Femur (tissue), 1 donor: ENCODE measurements at places on chromosomes 12 and 14.
A peak's percentile ranks its signal among the peaks of the same experiment; 100 is the strongest.

- DNase-seq = peak; percentile 94
These were observed 93.5 kb downstream of the LRRC74A start for GRCh38 chr14:76919431-76920330.

GRCh38 chr12:114982760-114983159 is 298.8 kb upstream of the TBX3 start:
- DNase-seq = no peak

- DNase-seq = no peak
These were observed 40.6 kb upstream of the LRTM2 start for GRCh38 chr12:1779783-1780182.

- no peak for DNase-seq
These were observed 38.1 kb downstream of the ETV6 start for GRCh38 chr12:11687528-11687927.

- no peak for DNase-seq
These were observed 125.0 kb downstream of the PRIMA1 start for GRCh38 chr14:93663317-93663716.

DNA sequence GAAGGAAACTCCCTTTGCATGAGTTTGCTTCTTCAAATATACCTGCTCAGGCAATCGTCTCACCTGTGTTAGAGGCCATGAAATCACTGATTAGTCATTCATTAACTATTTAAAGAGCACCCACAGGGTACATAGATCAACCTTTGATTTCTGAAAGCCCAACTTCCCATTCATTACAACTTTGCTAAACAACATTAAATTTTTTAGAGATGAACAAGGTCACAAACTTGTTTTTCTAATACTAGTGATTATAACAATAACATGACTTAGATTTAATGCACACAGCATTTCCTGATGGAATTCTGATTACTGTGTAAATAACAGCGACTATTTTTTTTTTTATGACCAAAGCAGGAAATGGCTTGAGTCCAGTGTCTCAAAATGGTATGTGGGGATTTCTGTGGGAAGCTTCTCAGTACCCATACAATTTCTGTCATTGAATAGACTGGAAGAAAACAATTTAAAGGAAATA is 5.4 kb upstream of the ERO1A start:
- no peak for DNase-seq

- DNase-seq = peak; percentile 51
These were observed 169.0 kb upstream of the EEA1 start for GRCh38 chr12:93098077-93098476.

GRCh38 chr12:56101045-56101444 is 3.3 kb upstream of the PA2G4 start:
- no peak for DNase-seq

DNA sequence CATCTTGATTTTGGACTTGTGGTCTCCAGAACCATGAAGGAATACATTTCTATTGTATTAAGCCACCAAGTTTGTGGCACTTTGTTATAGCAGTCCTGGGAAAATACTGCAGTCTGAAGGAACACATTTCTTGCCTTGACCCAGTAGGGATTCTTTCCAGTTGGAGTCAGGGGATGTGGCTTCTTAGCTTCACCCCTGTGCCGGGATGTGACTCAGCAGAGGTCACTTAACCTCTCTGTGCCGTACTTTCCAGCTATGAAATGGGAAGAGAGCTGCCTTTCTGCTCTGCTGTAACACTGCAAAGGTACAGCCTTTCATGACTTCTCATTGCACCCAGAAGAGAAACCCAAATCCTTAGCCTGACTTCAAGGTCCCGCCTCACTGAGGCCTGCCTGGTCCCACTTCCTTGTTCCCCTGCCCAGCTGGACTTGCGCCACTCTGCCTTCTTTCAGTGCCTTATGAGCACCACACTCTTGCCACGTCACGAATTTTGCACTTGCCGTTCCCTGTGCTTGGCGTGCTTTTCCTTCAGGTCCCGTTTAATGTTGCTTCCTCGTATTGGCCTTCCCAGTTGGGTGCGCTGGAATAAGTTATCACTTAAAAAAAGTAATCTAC is 24.2 kb downstream of the CHST11 start:
- DNase-seq = no peak

GRCh38 chr12:39125566-39125965 is 220.2 kb upstream of the CPNE8 start:
- DNase-seq = no peak

GRCh38 chr12:82650627-82651337 is 35.9 kb upstream of the TMTC2 start:
- no peak for DNase-seq

DNA sequence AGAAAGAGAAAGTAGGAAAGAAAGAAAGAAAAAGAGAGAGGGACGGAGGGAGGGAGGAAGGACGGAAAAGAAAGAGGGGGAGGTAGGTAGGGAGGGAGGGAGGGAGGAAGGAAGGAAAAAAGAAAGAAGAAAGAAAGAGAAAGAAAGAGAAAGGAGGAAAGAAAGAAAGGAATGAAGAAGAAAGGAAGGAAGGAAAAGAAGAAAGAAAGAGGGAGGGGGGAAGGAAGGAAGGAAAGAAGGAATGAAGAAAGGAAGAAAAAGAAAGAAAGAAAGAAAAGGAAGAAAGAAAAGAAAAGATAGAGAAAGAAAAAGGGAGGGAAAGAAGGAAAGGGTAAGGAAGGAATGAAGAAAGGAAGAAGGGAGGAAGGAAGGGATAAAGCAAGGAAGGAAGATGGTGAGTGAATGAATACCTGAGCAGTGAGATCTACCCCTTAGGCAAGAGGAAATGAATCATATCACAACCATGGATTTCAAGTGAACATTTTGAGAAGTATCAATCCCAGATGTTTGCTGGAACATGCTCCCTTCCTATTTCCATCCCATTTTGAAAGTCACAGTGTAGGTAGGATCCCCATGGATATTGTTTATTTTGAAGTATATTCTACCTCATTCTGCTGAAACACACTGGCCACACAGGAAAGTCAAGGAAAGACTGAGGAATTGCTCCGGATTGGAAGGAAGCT is 639.4 kb upstream of the TBX3 start:
- no peak for DNase-seq

- no peak for DNase-seq
These were observed 4.6 kb downstream of the RND1 start for GRCh38 chr12:48861111-48861510.

DNA sequence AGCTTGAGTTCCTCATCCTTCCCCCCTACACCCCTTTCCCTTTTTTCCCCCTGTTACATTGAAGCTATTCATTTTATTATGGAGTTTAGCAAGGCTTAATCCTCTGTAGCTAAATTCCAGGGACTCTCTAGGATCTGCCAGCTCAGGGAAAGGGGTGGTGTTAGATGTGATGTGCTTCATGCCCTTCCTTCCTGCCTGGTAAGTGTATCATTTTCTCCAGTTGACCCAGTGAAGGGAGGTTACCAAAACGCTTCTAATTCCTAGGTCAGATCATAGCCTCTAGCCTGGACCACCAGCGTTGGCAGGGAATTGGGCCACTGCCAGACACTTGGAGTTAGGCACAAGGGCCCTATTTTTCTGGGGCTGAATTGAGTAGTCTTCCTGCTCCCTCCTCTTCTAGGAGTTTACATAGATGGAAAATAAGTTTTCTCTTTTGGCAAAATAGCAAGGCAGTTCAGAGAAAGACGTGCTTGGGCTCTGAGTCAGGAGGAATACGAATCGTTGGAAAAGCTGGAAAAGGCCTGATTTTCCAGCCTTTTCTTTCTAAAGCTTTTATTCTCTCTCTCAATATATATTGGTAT is 88.3 kb downstream of the NPAS3 start:
- DNase-seq = peak; percentile 79

DNA sequence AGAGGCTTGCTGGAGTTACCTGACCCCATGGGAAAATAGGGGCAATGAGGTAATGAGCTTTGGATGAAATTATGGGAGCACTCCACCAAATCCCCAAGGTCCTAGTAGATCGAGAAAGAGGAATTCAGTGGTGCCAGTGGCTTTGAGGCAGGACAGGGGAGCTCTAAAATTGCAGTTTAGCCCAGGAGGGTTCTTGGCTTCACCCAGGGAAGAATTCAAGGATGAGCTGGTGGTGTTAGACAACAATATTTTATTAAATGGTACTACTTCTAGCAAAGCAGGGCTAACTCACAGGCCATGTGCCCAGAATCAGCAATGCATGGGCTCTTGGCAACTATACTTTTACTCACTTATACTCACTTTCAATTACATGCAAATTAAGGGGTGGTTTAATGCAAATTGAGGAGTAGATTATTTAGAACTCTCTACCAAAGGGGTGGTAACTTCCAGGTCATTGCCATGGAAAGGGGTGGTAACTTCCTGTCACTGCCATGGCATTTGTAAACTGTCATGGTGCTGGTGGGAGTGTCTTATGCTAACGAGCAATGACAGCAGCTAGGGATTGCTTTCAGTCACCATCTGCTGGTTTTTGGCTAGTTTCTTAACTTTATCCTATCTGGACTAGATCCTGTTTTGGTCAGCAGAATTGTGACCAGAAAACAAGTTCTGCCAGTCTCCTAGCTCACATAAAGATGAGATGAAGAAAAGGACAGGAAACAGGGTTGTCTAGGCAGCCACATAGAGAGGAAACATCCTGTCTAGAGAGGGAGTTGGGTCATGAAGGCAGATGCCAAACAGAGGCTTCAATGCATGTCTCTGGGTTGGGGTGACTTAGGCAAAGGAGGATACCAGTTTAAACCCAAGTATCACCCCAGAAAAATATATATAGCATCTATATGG is 64.7 kb downstream of the ZNF641 start:
- no peak for DNase-seq

DNA sequence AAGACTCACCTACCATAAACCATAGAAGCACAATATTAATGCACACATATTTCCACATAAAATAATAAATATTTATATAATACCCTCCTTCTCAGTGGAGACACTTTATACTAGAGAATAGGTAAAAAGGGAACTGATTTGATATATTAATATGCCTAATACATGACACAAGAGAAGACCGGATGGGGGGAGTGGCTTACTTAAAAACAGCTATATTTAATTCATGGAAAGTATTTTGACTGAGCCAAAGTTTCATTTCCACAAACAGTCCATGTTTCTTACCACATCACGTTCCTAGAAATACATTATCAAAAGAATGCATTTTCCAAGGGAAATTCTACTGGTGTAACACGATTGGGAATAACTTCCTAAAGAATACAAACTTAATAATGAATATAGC is 63.4 kb downstream of the ITPR2 start:
- DNase-seq = no peak

DNA sequence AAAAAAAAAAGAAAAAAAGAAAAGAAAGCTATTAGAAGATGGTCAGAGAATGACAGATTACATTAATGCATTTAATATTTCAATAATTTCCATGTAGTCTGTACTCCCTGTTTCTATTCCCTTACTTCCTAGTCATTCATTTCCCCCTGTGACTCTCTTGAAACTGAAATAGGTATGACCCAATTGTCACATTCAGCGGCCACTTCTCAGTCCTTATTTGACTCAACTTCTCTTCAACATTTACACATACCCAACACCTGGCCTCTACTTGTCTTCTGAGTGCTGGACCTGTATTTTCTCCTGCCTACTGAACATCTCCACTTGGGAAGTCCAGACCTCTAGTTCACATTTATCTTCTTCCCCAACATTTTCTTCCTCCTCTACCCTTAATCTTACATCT is 7.2 kb downstream of the EEA1 start:
- DNase-seq = no peak

DNA sequence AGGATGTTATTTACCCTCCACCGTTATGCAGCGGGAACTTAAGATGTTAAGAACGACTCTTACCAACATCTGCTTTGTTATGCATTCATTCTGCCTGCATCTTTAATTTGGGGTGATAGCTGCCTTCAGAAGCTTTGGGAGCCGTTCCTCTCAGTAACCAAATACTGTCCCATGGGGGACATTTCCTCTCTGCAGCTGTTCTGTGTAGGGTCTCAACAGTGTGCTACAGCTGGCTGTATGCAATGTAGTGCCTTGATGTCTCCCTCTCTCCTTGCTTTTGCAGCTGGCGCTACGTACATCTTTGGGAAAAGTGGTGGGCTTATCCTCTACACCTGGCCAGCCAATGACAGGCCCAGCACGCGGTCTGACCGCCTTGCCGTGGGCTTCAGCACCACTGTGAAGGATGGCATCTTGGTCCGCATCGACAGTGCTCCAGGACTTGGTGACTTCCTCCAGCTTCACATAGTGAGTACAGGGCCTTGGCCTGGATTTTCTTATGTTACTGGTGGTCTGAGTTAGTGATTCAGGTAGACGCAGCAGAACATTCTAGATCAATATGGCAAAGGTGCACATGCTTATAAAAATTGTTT is 744.3 kb downstream of the DIO2 start:
- DNase-seq = no peak

GRCh38 chr14:21037156-21037555 is 2.5 kb upstream of the RNASE13 start:
- no peak for DNase-seq

GRCh38 chr12:33265033-33265731 is 174.4 kb downstream of the SYT10 start:
- DNase-seq = no peak

DNA sequence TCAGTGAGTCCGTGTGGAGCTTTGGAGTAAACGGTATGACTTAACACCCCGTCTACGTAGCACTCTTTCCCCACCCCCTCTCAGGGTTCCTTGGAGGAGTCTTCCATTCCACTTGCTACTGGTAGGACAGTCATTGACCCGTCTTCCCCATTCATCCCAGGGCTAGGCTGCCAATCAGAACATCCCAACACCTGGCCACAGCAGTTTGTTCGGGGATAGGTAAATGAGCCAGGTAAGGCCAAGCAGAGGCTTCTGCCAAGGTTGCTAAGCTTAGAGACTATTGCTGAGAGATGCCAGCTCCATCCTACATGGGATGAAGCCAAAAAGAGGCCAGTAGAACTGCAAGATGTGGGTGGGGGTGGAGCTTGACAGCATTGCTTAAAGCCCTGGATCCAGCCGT is 130.8 kb downstream of the BCL11B start:
- DNase-seq = no peak

DNA sequence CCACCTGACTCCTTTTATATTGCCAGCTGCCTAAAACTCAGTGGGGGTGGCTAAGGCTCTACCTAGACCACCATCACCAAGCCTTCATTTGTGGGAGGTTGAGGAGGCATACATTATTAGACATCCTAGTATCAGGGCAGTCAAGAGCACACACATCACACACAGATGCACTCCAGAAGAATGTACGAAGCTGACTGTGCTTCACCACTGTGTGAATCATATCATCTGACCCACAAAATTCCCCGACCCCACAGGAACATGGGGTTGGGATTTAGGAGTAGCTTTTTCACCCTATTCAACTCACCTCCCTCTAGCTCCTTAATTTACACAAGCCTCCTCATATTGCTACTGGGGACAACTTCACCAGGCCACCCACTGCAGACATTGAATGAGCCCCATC is 64.8 kb upstream of the BDKRB2 start:
- no peak for DNase-seq

DNA sequence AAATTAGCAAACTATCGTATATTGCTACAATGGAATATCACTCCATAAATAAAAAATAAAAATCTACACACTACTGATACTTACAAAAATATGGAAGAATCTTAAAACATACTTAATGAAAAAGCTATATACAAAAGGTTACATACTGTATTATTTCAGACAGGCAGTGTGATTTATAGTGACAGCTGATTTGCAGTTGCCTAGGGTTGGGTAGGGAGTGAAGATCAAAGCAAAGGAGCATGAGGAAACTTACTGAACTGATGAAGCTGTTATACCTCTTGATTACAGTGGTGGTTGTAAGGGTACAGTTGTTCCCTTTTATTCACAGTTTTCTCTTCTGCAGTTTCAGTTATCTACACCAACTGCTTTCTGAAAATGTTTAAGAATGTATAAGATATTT is 62.6 kb downstream of the FSCB start:
- DNase-seq = no peak
